ENCODE measurements at places on chromosomes 12 and 14.

- DNase-seq, result no peak
Measured at GRCh38 chr12:108390495-108391203, 51.5 kb upstream of the CMKLR1 start.

- no peak for DNase-seq
Measured at GRCh38 chr12:25828188-25828587, 130.3 kb upstream of the RASSF8 start.

- DNase-seq, result no peak
Measured at GRCh38 chr14:105487986-105488777, 1.5 kb downstream of the CRIP1 start.

GRCh38 chr14:23398348-23398747 is 9.7 kb downstream of the MYH6 start:
- DNase-seq, result no peak

- DNase-seq, result no peak
Measured at GRCh38 chr12:119340578-119340977, 6.0 kb downstream of the CCDC60 start.
